T-cell (primary cell): ENCODE measurements at places on chromosomes 2 and 18. TPM values are rescaled to one million over a fixed set of nuclear protein-coding genes. Genes with fewer than 3 reads are reported as not detected.

CRYGC gene
- not detected for total RNA-seq

POTEI gene
- not detected for total RNA-seq

EMILIN1 gene
- total RNA-seq: 0.37 TPM

TUBA4A gene
- 167 TPM for total RNA-seq

GAL3ST2 gene
- not detected for total RNA-seq

PAX3 gene
- not detected for total RNA-seq

SERPINB3 gene
- total RNA-seq: not detected

ANKRD44 gene
- 225 TPM for total RNA-seq

DQX1 gene
- total RNA-seq: 0.47 TPM

MEP1B gene
- total RNA-seq: not detected

INPP5D gene
- total RNA-seq: 216 TPM

TLX2 gene
- total RNA-seq: 0.28 TPM
